NCI-H526 treated with DMSO at 0.1 percent for 48 hours (cell line): ENCODE measurements at places on chromosomes 2 and 18.

- no peak for DNase-seq
Observed at GRCh38 chr18:24631243-24632025, 171.0 kb downstream of the HRH4 start.

DNA sequence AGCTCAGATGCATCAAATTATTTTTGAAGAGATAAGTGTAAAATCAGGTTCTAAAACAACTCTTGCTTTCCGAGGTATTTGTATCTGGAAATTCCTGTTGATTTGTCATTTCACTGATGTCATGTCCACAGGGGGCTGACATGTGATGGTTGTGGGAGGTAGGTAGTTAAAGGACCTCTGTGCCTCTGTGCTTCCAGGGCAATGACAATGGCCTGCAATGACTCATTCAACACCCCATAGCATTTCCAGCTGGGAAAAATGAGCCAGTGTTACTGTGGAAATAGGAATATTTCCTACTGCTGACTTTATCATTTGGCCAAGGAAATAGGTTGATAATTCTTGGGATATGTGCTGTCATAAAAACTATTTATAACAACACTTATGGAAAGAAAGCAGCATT lies 86.2 kb upstream of the CCDC195 start:
- DNase-seq, result no peak

- no peak for DNase-seq
Observed at GRCh38 chr2:47699533-47700215, 83.3 kb upstream of the MSH6 start.

GRCh38 chr2:130949954-130950353 lies 113.2 kb downstream of the ARHGEF4 start:
- no peak for DNase-seq

DNA sequence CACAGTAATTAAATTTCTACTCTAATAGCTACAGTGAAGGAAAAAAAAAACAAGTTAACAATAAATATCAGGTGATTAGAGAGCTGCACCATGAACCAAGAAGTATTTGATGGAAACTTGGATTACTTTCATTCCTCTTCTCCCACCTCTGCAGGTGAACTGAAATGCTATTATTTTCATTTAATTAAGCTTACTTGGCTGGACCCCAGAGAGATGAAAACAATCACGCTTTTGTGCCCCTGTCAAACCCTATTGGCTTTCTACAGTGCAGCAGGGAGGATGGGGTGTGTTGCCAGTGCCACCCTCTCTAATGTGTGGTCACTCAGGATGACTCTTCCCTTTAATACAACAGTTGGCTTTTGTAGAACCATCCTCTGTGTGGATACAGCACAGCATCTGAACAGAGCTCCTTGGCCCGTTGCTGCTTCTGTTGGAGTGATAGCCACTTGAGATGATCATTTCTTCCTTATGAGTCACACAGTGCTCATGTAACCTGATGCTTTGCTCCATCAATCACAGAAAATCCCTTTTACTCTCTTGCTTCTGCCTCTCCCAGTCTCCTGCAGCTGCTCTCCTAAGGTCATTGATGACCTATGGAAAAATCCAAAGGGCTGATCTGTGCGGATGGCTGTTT lies 5.5 kb upstream of the ARL4C start:
- DNase-seq, result no peak

DNA sequence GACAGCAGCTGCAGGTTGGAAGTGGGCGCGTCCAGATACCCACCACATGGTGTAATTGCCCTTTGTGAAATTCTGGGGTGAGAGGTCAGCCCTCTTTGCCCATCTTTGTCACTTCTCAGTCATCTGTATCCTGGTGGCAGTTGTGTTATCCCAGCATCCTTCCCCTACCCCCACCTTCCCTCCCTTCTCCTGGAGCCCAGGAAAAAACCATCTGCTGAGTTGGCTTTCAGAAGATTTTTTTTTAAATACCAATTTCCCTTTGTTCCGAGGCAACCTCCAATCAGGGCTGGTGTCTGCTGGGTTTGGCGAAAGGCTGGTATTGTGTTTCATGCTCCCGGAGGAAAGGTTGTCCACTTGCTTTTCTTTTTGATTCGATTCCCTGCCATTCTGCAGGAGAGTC lies 35.2 kb downstream of the SETBP1 start:
- DNase-seq, result no peak

GRCh38 chr2:153432381-153432780 lies 46.2 kb downstream of the RPRM start:
- DNase-seq, result no peak

GRCh38 chr2:241315093-241315878 lies at the start of gene HDLBP:
TSS of gene HDLBP (minus strand) at chr2:241315672. CDS start at chr2:241266869, 48,803 bp downstream.
- peak; percentile 97 for DNase-seq

GRCh38 chr18:40708726-40709125 lies 1246.3 kb upstream of the PIK3C3 start:
- no peak for DNase-seq
